ENCODE measurements at places on chromosomes 6 and 20.

DNA sequence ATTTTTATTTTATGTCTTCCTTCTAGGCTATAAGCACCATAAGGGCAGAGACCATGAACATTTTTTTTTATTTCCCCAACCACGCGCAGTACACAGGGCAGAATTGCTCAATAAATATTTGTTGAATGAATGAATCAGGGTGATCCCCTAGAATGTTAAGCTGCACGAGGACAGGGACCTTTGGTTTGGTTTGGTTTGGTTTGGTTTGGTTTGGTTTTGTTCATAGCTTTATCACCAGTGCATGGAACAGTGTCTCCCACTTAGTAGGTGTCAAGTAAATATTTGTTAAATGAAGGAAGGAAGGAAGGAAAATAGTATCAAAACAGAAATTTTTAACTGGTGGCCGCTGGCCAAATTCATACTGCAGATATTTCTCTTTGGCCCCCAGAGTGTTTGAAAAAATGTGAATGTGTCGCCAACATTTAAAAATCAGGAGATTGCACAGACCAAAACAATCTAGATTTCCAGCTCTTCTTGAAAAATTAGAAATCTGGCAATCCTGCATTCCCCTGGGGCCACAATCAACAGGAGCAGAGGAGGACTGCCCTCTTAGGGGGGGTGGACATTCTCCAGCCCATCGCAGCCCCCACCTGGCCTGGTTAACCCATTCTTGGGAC is 205.3 kb downstream of the EYA2 start:
- DNase-seq: no peak

- no peak for DNase-seq
These were observed 21.7 kb upstream of the DAAM2 start for GRCh38 chr6:39770446-39770845.

DNA sequence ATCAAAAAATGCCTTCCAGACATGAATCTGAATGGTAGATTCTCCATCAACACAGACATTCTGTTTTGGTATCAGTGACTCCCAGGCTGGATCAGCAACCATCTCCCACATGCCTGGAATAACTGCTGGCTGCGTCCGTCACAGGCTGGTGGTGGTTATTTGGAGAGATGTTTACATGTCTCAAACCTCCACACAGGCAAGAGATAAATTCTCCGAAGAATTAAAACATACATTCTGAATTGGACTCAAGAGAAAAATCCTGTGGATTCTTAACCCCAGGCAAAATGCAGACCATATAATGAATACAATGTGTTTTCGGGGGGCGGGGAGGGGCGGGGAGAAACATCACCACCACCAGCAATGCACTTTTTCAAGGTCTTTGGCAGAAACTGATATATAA is 108.2 kb downstream of the THBS2 start:
- no peak for DNase-seq

DNA sequence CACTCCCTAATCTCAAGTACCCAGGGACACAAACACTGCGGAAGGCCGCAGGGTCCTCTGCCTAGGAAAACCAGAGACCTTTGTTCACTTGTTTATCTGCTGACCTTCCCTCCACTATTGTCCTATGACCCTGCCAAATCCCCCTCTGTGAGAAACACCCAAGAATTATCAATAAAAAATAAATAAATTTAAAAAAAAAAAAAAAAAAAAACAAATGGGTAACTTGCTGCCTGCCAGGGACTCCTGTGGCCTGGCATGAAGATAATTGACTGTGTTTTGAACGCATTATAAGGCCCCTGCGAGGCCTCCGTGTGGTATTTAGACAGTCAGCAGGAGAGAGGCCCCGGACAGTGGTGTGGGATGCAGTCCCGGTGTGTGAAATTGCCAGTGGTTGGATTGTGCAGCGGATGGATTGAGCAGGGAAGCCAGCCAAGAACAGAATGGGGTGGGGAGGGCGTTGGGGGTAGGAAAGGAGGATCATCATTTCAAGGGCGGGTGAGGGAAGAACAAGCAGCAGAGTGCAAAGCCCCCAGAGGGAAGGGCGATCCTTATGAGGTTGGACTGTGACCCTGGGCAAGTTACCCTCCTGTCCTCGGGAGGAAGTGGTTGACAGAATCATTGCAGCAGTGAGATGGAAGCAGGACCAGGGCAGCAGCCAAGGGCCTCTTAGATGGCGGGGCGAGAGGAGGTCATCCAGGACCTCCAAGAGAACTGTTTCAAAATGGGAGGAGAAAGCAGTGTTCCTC is 43.3 kb downstream of the PPARD start:
- DNase-seq: no peak

- DNase-seq: no peak
These were observed 194.8 kb downstream of the SLC24A3 start for GRCh38 chr20:19407196-19407595.

- no peak for DNase-seq
These were observed 301.8 kb downstream of the TBC1D7 start for GRCh38 chr6:13026557-13026956.

- DNase-seq: no peak
These were observed 33.6 kb downstream of the VGLL2 start for GRCh38 chr6:117298941-117299340.

- peak; percentile 22 for DNase-seq
These were observed 65.9 kb downstream of the DLL1 start for GRCh38 chr6:170224694-170225660.

- no peak for DNase-seq
These were observed at the start of gene AKAP12 for GRCh38 chr6:151239603-151240035. TSS of gene AKAP12 (plus strand) at chr6:151239967. CDS start at chr6:151240563, 596 bp downstream.

- no peak for DNase-seq
These were observed 14.0 kb upstream of the GMPR start for GRCh38 chr6:16224409-16224808.

- DNase-seq: no peak
These were observed 45.0 kb upstream of the ZBTB24 start for GRCh38 chr6:109527989-109528388.

DNA sequence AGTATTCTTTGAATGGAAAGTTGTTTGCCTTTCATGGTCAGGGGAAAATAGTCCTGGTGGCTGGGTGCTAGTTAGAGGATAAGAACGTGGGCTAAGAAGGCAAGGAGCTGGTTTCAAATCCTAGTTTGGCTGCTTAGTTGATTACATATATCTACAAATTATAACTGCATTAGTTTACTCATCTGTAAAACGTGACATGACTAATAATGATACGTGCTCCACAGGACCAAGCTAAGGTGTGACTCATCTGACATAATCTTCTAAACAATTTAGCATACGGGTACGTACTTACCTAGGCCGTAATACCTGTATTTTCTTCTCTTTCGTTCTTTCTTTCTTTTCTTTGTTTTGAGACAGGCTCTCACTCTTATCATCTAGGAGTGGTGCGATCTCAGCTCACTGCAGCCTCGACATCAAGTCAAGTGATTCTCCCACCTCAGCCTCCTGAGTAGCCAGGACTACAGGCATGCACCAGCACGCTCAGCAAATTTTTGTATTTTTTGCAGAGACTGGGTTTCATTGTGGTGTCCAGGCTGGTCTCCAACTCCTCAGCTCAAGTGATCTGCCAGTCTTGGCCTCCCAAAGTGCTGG is 1274.2 kb upstream of the GJE1 start:
- DNase-seq: no peak

- no peak for DNase-seq
These were observed 120.4 kb downstream of the RNGTT start for GRCh38 chr6:88843040-88843439.

DNA sequence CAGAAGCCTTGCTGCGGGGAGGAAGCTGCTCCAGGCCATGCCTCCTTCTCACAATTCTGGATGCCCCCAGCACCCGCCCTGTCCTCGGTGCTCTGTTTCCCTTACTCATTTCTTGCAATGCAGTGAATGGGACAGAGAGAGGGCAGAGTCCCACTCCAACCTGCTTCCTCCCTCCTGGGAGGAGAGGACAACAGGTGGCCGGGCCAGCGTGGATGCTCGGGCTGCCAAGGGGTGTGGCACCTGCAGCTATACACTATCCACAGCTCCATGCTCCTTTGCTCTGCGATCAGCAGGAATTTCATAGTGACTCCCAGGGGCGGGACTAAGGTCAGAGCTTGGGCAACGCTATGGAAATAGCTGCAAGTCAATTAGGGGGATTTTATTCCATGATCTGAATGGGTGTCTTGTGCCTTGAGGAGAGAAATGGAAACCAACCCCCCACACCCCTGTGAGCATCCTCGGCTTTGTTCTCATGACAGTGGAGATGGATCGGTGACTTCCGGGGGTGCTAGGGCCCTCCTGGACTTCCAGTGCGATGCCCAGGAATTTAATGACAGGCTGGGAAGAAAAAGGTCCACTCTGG is 192.5 kb downstream of the MYLK4 start:
- no peak for DNase-seq

- DNase-seq: no peak
These were observed 124.6 kb upstream of the BTN3A2 start for GRCh38 chr6:26240157-26241032.

GRCh38 chr6:94323853-94324252 is 904.5 kb upstream of the EPHA7 start:
- DNase-seq: no peak

DNA sequence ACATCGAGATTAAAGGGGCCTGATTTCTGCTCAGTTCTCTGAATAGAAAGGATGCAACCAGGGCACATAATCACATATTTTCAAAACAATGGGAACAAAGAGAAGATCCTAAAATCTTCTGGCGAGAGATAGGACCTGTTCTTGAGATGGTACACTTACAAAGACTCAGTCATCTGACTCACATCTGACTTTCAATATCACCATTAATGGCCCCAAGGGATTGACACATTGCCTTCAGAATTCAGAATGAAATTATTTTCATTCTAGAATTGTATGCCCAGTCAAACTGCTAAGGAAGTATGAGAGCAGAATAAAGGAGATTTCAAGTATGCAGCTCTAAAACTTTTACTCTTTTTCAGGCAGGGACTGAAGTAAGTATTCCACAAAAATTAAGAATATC is 240.7 kb upstream of the POU3F2 start:
- DNase-seq: no peak

- no peak for DNase-seq
These were observed 332.6 kb upstream of the MANEA start for GRCh38 chr6:95244751-95245150.

DNA sequence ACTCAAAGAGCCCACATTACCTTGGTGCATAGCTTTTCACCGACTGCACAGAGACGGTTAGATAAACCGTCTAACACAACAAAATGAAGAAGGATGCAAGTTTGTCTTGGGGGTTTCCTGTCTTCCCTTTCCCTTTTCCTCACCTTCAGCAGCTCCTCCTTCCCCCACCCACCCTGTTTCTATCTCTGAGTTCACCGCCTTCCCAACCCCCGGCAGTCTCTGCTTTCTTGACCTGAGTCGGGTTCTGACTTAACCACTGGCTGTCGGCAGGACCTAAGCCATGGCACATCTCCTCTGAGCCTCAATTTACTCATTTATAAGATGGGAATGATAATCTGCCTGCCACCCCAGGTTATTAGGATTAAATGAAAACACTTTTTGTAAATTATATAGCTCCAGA is 25.8 kb upstream of the CNKSR3 start:
- DNase-seq: no peak

GRCh38 chr20:46900826-46901225 is 6.2 kb downstream of the EYA2 start:
- no peak for DNase-seq

DNA sequence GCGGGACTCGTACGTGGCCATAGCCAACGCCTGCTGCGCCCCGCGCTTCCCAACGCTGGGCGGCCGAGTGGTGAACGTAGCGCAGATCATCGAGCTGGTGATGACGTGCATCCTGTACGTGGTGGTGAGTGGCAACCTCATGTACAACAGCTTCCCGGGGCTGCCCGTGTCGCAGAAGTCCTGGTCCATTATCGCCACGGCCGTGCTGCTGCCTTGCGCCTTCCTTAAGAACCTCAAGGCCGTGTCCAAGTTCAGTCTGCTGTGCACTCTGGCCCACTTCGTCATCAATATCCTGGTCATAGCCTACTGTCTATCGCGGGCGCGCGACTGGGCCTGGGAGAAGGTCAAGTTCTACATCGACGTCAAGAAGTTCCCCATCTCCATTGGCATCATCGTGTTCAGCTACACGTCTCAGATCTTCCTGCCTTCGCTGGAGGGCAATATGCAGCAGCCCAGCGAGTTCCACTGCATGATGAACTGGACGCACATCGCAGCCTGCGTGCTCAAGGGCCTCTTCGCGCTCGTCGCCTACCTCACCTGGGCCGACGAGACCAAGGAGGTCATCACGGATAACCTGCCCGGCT is 3.4 kb downstream of the SLC32A1 start:
- no peak for DNase-seq

- no peak for DNase-seq
These were observed 12.0 kb downstream of the UBD start for GRCh38 chr6:29547573-29547972.

DNA sequence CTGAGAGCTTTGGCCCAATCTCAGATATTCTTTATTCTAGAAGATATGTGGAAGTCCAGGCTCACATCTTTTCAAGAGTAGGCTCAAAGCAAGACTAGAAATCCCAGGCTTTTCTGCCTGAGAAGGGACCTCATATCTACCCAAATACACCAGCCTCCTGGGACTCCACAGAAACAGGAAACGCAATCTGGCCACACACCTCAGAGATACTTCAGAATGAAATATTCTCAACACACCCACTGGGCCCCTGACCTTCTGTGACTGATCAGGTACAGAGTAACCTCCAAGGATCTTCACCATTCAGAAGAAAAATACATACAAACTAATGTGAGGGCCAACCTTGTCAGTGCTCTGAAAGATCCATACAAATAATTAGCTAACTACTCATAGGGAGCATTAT is 183.2 kb downstream of the HIVEP2 start:
- no peak for DNase-seq

- DNase-seq: no peak
These were observed 28.3 kb downstream of the MRS2 start for GRCh38 chr6:24431045-24431451.

- DNase-seq: no peak
These were observed 246.5 kb downstream of the TBX18 start for GRCh38 chr6:84517741-84518530.

DNA sequence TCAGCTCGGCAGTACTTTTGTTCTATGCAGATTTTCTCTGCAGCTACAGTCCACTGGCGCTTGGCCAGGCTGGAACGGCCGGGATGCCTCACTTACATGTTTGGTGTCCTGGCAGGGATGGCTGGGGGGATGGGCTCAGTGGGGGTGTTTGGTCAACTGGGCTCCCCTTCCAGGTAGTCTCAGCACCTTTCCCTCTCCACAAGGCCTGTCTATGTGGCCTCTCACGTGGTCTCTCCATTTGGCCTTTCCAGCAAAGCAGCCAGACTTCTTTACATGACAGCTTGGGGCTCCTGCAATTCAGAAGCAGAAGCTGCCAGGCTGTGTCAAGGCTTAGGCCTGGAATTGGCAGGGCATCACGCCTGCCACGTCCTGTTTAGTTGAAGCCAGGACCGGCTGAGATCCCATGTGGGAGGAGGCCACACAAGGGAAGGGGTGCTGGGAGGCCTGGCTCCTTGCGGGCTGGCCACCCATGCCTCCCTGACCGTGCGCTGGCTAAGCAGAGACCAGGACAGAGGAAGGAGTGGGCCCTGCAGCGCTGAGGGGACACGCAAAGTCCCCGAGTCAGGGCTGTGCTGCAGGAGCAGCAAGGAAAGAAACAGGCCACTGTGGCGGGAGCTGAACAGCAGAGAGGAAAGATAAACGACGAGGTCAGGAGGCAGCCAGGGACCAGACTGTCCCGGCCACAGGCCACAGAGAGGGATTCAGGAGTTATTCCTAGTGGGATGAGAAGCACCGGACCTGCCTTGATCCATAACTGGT is 38.9 kb downstream of the MGME1 start:
- DNase-seq: no peak

GRCh38 chr20:48784273-48784641 is 43.5 kb downstream of the PREX1 start:
- no peak for DNase-seq

Measured in NCI-H1417 treated with DMSO at 0.1 percent for 48 hours (cell line).